ENCODE measurements at places on chromosomes 1 and 21. TPM values are rescaled to one million over a fixed set of nuclear protein-coding genes. Genes with fewer than 3 reads are reported as not detected.

AGL gene
- 292 TPM for polyA plus RNA-seq

FTCD gene
- 1.1 TPM for polyA plus RNA-seq

NBPF6 gene
- not detected for polyA plus RNA-seq

CFH gene
- polyA plus RNA-seq = 83.6 TPM

AMY2B gene
- 14.6 TPM for polyA plus RNA-seq

DNA sequence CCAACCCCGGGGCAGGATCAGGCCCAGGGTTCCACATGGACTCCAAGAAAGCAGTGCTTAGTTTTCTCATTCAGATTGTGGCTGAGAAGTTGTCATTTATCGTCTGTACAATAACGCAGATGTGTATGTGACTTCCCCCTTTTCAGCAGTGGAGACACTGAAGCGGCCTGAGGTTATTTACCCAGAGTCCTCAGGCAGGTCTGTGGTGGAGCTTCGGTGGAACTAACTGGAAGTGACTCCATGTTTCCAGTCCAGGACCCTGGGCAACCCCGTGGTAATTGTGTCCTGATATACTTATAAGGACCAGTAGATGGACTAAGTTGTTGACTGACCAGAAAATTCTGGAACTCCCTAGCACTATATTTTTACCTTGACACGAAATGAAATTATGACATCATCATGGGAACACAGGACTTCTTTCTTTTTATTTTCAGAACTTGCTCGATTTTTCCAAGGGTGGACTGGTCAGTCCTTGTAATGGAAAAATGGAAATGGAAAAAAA, 1.0 kb upstream of the IER5 start:
- DNase-seq = no peak

GRCh38 chr1:1137256-1138045, 21.6 kb upstream of the C1orf159 start:
- DNase-seq = no peak

Measured in muscle of arm (tissue), 14 donors.